ENCODE measurements at places on chromosomes 5 and 9.

DNA sequence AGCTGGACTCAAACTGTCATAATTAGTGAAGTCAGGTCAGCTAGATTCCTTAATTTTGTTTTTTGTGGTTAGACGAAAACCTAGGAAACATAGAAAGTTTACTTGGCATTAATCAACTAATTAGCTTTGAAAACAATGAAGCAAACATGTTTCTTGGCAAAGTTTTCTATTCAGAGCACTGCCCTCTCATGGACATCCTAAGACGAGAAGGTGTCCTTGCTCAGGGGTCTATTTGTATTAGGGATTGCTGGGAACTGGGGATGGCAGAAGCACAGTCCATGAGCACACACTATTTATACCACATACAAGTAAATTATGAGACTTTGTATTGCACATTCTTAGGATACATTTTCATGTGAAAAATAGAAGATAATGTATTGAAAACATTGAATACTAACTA, 49.7 kb downstream of the POC5 start:
- DNase-seq: no peak

- DNase-seq: no peak
These were observed 31.1 kb upstream of the BNC2 start for GRCh38 chr9:16901590-16901989.

- no peak for DNase-seq
These were observed 124.1 kb upstream of the ACO1 start for GRCh38 chr9:32260151-32260862.

GRCh38 chr9:87642330-87643106, 83.4 kb upstream of the CTSL start:
- DNase-seq: no peak

DNA sequence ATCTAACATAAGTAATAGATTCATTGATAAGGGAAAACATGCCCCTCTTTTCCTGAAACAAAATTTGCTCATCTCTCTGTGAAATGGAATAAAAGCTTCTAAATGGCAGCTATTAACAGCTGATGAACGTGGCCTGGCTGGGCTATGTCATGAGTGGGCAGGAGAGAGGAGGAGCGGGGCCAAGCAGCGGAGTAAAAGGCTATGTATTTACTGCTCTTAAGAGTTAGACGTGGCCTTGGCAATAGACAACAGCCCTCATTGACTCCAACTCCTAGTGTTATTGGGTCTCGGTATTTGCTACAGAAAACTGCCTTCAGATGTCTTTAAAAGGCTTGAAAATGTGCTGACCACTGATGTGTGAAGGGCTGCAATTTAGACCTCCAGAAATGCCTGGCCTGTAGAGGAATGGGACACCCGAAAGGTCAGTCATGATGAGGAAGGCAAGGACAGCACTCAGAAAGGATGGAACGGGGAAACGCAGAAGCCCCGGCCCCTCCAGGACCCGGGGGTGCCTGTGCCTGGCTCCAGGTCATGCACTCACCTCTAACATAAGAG, 116.8 kb downstream of the PDZD2 start:
- DNase-seq: no peak

DNA sequence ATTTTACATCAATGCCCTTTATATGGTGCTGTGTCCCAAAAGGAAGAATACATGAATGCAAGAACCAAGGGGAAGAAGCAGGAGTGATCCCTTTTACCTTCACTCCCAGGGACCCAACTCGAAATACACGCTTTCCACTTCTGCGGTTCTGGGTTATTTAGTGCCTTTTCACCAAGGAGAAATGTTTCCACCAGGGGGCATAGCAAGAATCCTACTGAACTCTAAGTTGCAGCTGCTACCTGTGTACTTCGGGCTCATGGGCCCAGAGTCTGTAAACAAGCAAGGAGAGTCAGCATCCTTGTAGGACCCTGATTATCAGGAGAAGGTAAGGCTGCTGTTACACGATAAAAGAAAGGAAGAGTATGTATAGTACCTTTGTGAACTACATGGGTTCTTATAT, 45.7 kb downstream of the DPYSL3 start:
- DNase-seq: no peak

DNA sequence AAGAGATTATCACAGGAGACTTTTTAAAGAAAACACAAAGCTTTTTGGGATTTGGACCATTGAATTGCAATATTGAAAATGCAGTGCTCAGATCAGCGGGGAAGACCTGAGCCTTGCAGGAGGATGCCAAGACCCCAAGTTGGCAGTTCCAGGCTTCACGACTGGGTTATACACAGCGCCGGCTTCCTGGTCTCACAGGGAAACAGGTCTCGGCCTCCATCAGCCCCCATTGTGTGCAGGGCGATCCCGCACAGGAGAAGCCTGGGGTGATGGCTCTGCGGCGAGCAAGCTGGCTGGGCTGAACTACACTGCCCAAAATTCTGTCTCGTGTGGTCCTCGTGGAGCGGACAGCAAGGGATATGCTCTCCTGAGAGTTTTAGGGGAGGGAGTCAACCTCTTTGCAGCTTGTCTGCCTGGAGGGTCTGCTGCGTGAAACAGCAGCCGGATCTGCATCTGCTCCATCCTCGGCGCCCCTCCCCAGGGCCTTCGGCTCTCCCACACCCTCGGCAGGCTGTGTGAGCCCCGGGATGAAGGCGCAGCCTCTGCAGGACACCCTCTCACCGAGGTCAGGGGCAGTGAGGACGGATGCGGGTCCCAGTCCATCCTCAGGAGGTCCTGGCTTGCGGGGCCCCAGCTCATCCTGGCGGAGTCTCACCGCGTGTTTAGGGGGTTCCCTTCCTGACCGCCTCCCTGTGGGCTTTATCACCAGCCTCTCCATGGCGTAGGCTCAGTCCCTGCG, 60.6 kb downstream of the NSUN2 start:
- DNase-seq: no peak

- DNase-seq: no peak
These were observed 58.8 kb downstream of the C9orf153 start for GRCh38 chr9:86200599-86201162.

DNA sequence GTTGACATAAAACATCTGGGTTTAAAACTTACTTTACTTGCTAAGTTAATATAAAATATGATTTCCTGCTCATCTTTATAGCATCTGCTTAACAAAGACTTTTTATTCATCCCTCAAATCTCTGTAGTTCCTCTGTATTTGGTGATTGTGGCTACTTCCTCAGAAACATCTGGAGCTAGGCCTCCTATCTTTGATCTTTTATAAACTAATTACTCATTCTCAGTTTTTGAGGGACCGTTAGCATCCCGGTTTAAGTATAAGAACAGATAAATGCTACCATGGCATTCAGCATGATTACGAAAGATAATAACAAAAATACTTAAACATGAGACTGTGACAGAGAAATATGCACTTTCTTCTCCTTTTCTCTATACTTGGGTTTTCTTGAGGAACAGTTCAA, 85.3 kb downstream of the SLC38A9 start:
- DNase-seq: no peak

DNA sequence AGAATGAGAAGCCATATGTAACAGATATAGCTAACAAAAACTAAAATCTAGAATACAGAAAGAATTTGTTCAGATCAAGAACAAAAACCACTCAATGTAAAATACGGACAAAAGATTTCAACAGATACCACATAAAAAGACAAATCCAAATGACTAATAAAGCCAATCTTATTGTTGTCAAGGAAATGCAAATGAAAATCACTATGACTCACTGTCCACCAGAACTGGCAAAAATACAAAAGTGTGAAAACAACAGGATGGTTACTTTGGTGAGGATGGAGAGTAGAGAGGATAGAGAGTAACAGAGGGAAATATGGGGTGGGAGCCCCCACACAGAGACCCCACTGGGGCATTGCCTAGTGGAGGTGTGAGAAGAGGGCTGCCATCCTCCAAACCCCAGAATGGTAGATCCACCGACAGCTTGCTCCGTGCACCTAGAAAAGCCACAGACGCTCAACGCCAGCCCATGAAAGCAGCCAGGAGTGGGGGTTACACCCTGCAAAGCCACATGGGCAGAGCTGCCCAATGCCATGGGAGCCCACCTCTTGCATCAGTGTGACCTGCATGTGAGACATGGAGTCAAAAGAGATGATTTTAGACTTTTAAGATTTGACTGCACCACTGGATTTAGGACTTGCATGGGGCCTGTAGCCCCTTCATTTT, 15.2 kb upstream of the RHOBTB3 start:
- no peak for DNase-seq

GRCh38 chr5:32285510-32286138, 27.1 kb downstream of the MTMR12 start:
- DNase-seq: no peak

GRCh38 chr9:124771867-124772679, 962 bp upstream of the NR6A1 start:
- no peak for DNase-seq

All from stimulated activated CD4-positive, alpha-beta T cell treated with anti-CD3 and anti-CD28 coated beads, Interleukin-4, amount 100 ng/mL, for 4 hours (primary cell).